ENCODE measurements at places on chromosomes 1 and 21.
A peak's percentile ranks its signal among the peaks of the same experiment; 100 is the strongest.

DNA sequence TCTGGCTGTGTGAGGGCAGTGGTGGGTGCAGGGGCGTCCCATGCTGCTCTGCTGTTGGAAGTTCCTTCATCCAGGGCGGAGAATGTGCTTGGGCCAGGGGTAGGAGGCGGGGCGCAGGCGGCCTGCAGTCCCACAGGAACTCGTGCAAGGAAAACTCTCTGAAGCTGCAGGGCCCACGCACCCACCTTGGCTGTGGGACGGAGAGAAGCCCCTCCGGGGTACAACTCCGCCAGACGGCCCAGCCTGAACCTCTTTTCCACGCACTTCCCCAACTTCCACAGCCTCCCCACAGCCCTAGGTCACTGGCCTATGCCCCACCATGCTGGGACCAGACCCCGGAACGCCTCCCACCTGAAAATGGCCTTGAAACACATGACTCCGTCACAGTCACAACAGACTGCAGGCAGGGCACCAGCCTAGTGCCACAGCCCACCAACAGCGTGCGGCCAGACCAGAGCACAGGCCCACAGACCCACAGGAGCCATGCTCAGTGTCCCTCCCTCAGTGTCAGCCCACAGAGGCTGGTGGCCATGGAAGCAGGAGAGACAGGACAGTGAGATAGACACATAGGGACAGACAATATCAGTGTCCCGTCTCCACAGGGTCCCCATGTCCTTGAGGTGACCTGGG, 47.8 kb downstream of the WNT9A start:
- DNase-seq: no peak

DNA sequence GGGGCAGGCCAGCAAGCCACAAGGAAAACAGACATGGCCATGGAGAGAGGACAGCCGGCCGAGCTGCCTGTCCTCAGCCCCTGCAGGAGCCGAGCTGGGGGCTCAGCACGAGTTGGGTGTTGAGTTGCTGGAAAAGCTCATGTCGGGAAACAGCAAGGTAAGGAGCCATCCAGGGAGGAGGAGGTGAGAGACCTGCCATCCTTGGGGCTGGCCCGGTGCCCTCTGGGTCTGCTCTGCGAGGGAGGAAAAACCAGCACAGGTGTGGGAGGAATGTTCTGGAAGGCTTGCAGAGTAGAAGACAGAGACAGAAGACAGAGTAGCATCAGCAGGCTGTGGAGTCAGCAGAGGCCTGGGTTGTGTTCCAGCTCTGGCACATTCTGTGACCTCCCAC, 548.8 kb downstream of the PTPRU start:
- DNase-seq: no peak

DNA sequence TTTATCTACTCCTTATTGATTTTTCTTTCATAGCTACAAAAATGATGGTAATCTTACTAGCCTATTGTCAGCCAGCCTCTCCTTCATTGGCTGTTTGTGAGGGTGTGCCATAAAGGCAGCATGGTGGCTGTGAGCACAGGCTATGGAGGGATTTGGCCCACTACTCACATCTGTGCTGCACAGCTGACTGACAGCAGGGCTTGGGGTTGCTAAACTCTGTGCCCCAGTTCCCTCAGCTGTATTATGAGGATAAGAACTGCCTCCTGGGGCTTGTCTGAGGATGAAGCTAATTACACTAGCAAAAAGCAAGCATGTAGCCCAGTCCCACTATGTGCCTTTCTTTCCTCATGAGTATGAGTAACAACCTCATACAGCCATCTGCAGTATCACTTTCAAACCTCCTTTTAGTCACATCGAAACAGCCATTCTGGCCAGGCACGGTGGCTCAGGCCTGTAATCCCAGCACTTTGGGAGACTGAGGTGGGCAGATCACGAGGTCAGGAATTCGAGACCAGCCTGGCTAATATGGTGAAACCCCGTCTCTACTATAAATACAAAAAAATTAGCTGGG, 66.2 kb downstream of the COQ8A start:
- DNase-seq: no peak

DNA sequence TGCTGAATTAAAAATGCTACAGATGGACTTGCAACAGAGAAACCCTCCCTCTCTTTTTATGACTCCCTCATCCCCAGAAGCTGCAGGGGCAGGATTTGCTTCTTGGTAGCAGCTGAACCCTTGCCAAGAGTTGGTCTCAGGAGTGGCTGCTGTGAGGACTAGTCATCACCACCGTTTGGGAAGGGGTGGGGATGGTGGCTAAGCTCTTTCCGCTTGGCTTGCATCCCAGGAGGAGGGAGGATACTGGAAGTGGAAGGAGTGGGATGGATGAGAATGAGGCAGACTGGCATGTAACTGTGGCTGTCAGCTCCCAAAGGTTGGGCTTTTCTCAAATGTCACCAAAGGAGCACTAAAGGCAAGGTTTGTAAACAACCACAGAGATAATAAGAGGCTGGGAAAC, 50.8 kb upstream of the COL24A1 start:
- DNase-seq: no peak

DNA sequence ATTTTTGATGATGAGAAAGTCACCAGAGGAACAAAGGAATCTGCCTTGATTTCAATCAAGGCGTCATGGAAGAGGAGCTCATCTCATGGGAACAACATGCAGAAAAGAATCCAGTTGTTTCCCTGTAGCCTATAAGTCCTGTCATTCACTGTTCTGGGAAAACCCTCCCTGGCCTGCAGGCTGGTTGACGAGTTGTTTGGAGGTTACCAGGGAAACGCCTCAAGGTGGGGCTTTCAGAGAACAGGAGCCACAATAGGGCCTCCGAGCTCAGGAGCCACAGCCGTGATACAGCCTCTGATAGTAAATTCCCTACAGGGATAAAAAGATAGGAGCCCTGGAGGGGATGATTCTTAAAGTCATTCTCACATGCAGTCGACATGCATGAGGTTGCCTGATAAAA, 135.2 kb downstream of the PSMG1 start:
- DNase-seq: no peak

GRCh38 chr1:248231117-248231516, at the start of gene OR2M4:
OR2M4 (plus strand) TSS chr1:248231417; CDS start chr1:248238929, 7,512 bp downstream.
- no peak for DNase-seq

- no peak for DNase-seq
Measured at GRCh38 chr1:230195199-230195598, 128.2 kb downstream of the GALNT2 start.

DNA sequence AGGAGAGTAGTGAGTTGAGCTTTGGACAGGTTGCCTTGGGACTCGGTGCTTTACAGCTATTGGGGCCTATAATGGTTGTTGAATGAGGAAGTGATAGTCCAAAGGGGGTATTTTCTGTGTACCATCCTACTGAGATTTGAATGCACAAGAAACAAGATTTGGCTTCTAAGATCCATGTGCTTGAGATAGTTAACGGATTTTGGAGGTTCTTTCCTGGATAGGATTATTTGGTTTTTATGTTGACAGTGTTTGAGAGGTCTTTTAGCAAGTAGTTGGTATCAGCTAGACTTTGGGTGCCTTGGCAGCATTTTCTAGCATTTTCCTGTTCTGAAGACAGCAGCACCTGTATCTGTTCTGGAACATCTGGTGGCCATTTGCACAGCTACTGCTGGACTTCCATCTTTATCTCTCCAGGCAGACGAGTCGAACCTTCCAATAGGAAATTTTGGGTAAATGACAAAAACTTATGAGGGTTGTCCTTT, 3.6 kb upstream of the SCAF4 start:
- no peak for DNase-seq

DNA sequence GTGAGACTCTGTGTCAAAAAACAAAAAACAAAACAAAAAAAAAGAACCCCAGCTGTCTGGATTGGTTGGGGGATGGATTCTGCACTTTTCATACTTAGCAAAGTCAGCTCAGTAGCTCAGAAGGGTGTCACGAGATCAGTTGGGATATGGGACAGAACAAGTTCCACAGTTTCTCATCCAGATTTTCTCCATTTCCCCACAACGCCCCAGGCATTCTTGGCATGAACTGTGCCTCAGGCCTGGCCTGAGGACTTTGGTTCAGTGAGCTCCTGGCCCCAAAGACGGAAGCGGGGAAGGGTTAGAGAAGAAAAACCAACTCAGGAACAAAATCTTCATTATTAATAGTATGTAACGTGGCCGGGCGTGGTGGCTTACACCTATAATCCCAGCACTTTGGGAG, 1.9 kb downstream of the AKR7A2 start:
- DNase-seq: peak; percentile 31

Measured in CD8-positive, alpha-beta memory T cell (primary cell).